Midbrain (tissue), 1 donor: ENCODE measurements at places on chromosomes 4 and X.

GRCh38 chrX:110397339-110397738 lies 38.7 kb downstream of the RTL9 start:
- no peak for DNase-seq

GRCh38 chrX:96182366-96182765 lies 502.3 kb upstream of the DIAPH2 start:
- no peak for DNase-seq

GRCh38 chr4:165963621-165964020 lies 90.6 kb downstream of the TLL1 start:
- DNase-seq: no peak

GRCh38 chrX:3046253-3047240 lies 5.3 kb downstream of the ARSF start:
- no peak for DNase-seq
